ENCODE measurements at places on chromosomes 3 and 15. TPM values are rescaled to one million over a fixed set of nuclear protein-coding genes. Genes with fewer than 3 reads are reported as not detected.

Gene SHQ1
- 21.6 TPM for total RNA-seq

Gene CLRN1
- not detected for total RNA-seq

Gene ADAMTS7
- 35.1 TPM for total RNA-seq

Gene RHOV
- not detected for total RNA-seq

Gene FAM81A
- 0.06 TPM for total RNA-seq

Gene IQCH
- total RNA-seq = 4.8 TPM

Gene GNAT1
- total RNA-seq = not detected

Gene CCDC39
- not detected for total RNA-seq

Gene RTP3
- total RNA-seq = not detected

Gene KNL1
- 65.0 TPM for total RNA-seq

Gene GREM1
- 138 TPM for total RNA-seq

Gene DNAH12
- 0.77 TPM for total RNA-seq

Gene UROC1
- total RNA-seq = not detected

Data from LHCN-M2 (cell line).